ENCODE measurements at places on chromosomes 12 and 14. TPM values are rescaled to one million over a fixed set of nuclear protein-coding genes. Genes with fewer than 3 reads are reported as not detected.

Gene PTHLH
- total RNA-seq = 0.94 TPM

Gene PYM1
- 31.0 TPM for total RNA-seq

Gene ENDOU
- total RNA-seq = not detected

Gene POP5
- 40.6 TPM for total RNA-seq

Gene ZFP36L1
- 292 TPM for total RNA-seq

Gene SLC39A2
- total RNA-seq = 0.35 TPM

Gene OGFOD2
- total RNA-seq = 20.6 TPM

Gene C12orf50
- total RNA-seq = not detected

Gene CERS5
- total RNA-seq = 40.1 TPM

Gene TBC1D30
- total RNA-seq = 9.9 TPM

Gene SERPINA4
- not detected for total RNA-seq

Gene HRK
- 0.12 TPM for total RNA-seq

Gene KRT82
- total RNA-seq = not detected

Gene FLVCR2
- 20.2 TPM for total RNA-seq

Gene MNAT1
- 21.6 TPM for total RNA-seq

Gene SERPINA3
- total RNA-seq = 198 TPM

Gene ASCL1
- 0.34 TPM for total RNA-seq

Gene TAS2R43
- total RNA-seq = 0.71 TPM

Gene LHX5
- total RNA-seq = not detected

Gene PLCZ1
- not detected for total RNA-seq

Gene CSRP2
- total RNA-seq = 28.9 TPM

Gene GEMIN2
- total RNA-seq = 10.4 TPM

Gene PDZRN4
- 0.58 TPM for total RNA-seq

Gene SLC25A47
- not detected for total RNA-seq

Gene AACS
- 27.6 TPM for total RNA-seq

Gene C12orf54
- not detected for total RNA-seq

Gene GALNT6
- 21.8 TPM for total RNA-seq

Gene CLEC6A
- 0.32 TPM for total RNA-seq

Gene FGD6
- total RNA-seq = 17.3 TPM

Gene ST8SIA1
- total RNA-seq = 2.4 TPM

Gene LAG3
- 2.4 TPM for total RNA-seq

Gene C1QL4
- not detected for total RNA-seq
